ENCODE measurements at places on chromosomes 6 and 20.

- no peak for DNase-seq
Measured at GRCh38 chr6:46706464-46706863, 18.8 kb downstream of the TDRD6 start.

- no peak for DNase-seq
Measured at GRCh38 chr6:145789443-145789842, 25.2 kb downstream of the FBXO30 start.

- DNase-seq = no peak
Measured at GRCh38 chr6:157721426-157721825, 101.6 kb upstream of the SNX9 start.

DNA sequence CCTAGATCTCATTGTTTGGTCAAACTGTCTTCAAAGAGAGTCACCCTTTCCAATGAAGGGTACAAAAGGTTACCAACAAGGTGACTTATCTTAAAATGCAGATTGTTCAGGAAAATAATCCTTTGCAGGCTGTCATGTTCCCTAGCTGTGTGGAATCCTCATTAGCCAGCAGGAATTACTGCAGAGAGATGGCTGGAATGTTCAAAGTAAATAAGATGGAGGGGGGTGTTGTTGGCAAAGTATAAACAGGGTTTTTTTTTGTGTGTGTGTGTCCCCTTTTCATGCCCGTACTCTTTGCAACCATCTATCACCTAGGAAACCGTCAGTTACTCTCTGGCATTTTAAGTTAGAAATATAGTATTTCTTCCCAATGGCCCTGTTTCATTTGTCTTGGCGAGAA lies 6.5 kb downstream of the NEDD9 start:
- no peak for DNase-seq

GRCh38 chr6:152975204-152975915 lies 7.5 kb downstream of the FBXO5 start:
- DNase-seq = no peak

- DNase-seq = peak; percentile 15
Measured at GRCh38 chr6:8219352-8219943, 117.1 kb upstream of the EEF1E1 start.

- no peak for DNase-seq
Measured at GRCh38 chr6:37493661-37493995, 6.1 kb downstream of the CCDC167 start.

DNA sequence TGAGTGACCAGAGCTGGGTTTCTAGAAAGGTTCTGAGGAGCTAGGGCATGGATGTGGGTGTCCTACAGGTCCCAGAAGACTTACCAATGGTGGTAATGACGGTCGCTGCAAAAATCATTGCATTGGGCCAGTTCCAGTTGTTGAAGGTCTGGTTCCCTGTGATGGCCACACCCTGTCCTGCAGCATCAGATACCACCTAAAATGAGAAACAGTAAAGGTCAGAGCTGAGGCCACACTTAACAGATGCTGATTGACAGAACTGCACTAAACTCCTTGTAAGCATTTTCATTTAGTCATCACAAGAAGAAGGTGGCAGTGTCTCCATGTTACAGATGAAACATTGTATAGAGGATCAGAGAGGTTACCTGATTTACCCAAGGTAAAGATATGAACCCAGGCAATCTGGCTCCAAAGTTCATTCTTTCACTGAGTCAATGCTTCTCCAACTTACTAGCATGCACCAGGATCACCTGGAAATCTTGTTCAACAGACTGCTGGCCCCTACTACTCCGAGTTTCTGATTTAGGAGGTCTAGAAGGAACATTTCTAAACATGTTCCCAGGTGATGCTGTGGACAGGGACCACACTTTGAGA lies 33.4 kb downstream of the KCNK5 start:
- no peak for DNase-seq

DNA sequence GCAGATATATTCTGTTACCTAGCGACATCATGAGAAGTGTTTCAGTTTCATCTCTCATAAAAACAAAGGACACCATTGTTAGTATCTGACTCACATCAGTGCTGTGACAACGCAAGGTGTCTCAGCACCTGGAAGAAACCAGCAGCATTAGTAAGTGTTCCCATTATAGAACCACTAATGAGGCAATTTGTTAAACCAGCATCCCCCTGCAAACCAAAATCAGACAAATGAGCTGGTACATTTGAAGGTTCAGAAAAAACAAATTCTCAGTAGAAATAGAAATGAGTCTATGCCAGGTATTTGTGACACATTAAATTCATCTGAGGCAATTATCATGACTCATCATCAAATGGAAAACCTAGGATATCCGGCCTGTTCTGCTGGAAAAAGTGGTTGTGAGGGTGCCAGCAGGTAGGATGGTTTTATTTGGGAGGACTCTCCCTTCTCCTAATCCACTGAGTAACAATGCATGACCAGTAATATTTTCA lies 151.7 kb downstream of the TMEM200A start:
- peak; percentile 6 for DNase-seq

DNA sequence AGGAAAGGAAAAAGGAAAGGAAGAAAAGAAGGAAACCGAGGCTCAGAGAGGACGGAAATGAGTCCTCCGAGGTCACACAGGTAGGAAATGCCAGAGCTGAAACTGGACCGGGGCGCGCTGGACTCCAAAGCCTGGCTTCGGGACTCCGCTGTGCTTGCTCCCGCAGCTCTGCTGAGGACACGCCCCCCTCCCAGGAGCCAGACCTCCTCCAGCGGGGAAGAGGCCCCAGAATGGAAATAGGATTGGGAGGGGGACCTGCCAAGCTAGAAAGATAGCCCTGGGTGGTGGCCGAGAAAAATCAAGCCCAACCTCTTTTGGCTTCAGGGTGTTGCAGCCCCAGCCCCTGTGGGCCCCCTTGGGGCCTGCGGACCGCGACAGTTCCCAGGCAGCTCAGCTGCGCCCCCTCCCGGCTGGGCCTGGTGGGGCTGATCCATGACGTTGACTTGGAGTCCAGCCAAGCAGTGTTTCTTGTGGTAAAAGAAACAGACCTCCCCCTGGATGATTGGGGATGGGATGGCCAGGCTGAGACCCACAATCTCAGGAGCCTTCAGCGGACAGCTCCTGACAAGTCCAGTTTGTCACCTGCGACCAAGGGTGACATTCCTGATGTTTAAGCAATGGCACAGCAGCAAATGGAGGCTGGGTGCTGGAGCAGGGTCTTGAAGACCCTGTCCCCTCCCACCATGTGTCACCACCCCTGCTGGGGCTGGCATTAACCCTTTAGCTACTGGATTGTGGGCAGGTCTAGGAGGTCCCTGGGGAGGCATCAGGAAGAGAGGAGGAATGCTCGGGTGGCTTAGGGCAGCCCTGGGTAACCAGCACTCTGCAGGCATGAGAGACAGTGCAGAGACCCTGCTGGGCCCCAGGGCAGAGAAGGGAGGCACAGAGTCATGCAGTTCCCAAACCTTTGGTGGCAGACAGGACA lies 55.4 kb downstream of the RIPOR3 start:
- peak; percentile 85 for DNase-seq

DNA sequence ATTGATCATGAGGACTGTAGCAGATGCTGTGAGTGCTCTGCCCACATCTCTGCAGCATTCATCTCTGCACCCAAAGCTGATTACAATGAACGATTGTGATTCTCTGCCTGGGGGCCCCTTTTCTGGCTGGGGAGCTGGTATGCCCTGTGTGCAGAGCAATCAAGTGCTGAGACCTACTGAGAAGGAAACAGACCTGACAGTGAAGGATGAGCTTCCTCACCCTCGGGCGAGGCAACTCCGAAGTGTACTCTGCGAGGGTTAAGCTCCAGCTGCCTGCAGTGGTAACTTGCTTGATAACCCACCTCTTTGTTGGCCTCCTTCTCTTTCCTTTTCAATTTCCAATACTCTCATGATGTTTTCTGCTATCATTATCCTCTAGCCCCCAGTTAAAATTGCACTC lies 289.7 kb upstream of the RNF24 start:
- no peak for DNase-seq

DNA sequence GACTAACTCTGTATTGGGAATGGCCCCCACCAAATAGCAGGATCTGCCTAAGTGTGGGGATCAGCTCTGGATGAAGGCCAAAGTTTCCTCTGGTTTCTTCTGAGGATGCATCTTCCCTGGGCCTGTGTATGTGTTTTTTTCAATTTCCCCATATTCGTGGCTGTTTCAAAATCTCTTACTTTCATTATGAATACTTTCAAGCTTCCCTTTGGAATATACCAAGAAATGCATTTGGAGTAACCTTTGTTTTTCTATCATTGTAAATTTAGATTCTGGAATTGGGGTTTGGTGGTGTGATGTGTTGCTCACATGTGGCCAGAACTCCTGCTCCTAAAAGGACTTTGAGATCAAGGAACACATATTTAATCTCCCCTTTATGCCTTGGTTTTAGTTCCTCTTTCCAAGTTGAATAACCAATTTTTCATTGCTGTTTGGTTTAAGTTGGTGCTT lies 8.4 kb downstream of the ENTPD6 start:
- DNase-seq = no peak

DNA sequence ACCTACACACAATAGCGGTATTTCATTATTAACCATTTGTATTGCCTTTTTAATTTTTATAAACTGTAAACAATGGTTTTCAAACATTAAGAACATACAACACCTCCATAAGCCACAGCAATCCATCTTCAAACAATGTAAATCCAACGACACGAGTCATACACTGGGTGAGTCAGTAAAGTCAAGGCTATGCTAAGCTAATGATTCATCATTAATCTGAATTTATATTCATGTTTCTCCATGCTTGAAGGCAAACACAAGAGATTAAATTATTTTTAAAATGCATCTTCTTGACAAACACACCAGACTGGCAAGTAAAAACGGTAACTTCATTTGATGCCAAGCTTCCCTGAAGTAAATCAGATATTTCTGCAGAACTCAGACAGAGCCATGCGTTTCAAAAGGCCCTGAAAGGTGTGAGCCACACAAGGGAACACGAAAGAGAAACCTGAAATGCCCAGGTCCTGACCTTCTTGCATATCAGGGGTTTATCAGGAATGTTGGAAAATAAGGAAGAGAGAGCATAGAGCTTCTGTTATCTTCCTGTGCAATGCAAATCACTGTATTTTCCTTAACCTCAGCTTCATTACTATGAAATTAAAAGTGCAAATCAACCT lies 162.5 kb downstream of the ALDH8A1 start:
- no peak for DNase-seq

DNA sequence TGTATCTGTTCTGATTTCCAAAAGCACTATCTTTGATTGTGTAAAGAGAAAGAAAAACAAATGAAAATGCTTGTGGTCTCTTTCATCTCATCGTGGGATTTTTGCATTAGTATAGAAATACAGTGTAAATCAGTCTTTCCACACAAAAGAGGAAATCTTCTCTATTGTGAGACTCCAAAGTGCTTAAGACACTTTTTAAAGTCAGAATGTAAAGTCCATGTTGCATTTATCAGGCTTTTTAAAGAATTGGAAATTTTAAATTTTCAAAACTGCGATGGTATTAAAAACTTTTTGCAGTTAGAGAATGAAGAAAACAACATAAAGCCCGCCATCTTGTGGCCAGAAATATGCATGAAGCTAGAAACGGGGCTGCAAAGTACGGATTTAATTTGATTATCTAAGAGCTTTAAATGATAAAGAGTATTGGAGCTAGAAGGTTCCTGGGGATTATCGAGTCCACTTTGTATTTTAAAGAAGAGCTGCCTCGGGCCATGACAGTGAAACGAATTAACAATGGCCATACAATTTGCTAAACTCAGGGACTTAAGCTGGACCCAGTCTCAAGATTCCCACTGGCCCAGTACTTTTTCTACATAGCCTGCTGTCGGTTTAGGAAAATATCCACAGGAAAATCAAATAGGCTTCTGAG lies 339.6 kb downstream of the ARHGAP18 start:
- DNase-seq = peak; percentile 2

DNA sequence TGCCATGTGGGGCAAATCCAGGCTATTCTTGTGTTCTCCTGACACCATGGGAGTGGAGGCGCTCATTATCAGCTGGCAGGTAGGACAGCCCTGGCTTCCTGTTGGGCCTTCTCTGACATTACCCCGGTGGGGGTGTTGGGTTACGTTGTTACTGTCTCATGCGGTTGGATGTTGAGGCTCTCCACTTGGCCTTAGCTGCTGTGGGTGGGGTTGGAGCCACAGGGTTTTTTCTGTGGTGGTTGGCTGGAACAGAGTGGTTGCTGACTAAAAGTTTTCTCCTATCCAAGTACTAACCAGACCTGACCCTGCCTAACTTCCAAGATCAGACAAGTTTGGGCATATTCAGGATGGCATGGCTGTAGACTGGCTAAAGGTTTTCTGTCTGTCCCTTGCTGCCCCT lies 20.2 kb downstream of the RIPK1 start:
- no peak for DNase-seq

DNA sequence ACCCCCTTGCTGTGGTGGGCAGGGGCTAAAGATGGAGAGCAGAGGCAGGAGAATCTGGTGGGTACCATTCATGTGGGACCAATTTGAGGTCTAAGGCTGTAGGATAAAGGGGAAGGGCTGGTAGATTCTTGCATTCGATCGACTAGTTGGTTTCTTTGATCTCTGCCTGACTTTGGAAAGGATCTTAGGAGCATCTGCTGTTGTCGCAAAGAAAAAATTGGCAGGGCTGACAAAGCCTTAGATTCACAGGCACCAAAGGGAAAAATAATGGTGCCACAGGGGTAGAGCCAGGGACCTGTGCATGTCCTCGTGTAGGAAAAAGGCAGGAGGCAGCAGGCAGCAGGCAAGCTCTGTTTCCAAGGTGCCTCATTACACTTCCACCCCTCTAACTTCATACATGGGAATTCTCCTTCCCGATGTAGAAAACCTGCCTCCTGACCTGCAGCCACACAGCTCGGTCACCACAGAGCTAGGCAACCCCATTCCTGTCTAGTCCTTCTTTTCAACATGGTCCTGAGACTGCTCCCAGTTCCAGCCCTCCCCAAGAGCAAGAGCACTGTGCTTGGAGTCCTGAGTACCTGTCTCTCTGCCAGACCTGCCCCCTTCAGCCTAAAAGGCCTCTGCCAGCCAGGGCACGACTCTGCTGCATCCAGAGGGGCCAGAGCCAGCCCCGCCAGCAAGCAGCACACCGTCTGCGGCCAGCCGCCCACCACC lies 71.9 kb downstream of the FGD2 start:
- DNase-seq = no peak

- DNase-seq = no peak
Measured at GRCh38 chr20:6704132-6704861, 63.2 kb upstream of the BMP2 start.

DNA sequence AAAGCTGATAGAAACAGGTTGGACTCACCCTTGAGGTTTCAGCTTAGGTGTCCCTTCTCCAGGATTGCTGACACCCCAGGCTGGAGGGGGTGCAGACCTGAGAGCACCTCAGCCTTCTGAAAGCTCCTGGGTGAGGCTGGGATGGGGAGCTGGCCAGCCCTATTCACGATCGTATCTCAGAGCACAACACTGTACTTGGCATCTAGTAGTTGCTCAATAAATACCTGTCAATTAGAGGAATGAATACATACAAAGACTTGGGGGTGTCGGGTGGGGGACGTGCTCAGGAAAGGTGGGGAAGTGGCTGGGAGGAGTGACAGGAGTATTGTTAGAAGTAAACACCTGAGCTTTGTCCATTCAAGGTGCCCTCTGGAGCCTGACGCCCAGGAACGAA lies 61.7 kb downstream of the SLC2A10 start:
- no peak for DNase-seq

All from GM12891 (cell line).